ENCODE measurements at places on chromosomes 2 and 18.
A peak's percentile ranks its signal among the peaks of the same experiment; 100 is the strongest.

GRCh38 chr2:239131521-239131920 lies 269.3 kb downstream of the HDAC4 start:
- DNase-seq, result no peak

DNA sequence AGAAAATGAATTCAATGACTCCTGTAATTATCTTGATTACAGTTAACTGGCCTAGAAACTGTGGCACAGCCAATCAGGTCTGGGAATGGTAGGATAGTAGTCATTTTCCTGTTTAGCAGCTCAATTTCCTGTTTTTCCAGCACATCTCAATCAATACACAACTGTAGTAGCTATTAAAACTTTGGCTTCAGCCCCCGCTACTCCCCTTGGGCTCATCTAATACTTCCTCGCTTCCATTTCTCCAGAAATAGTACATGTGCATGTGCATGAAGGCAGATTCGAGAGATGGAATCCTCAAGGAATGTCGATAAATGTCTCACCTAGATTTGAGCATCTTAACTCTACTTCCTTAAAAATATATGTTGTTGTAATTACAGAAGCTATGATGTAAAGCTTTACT lies 9.7 kb downstream of the COBLL1 start:
- no peak for DNase-seq

DNA sequence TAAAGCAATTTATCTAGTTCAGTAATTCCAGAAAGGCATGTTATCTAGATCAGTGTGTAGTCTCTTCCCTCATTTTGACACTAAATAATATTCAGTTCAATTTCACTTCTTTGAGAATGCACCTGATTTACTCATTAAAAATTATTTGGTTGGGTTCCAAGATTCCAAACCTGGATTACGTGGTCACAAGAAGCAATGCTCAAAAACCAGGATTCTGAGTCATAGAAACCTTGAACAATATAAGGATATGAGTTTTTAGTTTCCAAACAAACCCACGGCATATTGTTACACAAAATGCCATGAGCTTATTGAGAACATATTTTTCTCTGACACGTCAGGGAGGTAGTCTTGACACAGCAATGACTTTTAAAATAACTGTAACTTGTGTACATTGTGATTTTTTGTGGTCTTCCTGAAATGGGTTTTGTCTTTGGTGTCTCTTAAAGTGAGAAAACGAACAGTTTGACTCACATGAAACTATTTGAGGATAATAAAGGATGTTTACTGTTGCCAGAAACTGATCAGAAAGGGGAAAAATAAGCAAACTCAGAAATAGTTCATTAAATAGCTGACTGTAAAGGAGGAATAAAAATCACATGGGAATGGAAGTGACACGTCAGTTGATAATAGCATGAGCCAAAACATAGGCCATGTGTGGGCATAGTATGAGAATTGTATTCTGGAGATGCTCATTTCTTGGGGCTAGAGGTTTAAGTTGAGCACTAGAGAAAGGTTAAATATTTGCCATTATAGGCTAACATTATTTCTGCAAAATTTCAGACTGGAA lies 617.7 kb upstream of the CDH2 start:
- peak; percentile 80 for DNase-seq

DNA sequence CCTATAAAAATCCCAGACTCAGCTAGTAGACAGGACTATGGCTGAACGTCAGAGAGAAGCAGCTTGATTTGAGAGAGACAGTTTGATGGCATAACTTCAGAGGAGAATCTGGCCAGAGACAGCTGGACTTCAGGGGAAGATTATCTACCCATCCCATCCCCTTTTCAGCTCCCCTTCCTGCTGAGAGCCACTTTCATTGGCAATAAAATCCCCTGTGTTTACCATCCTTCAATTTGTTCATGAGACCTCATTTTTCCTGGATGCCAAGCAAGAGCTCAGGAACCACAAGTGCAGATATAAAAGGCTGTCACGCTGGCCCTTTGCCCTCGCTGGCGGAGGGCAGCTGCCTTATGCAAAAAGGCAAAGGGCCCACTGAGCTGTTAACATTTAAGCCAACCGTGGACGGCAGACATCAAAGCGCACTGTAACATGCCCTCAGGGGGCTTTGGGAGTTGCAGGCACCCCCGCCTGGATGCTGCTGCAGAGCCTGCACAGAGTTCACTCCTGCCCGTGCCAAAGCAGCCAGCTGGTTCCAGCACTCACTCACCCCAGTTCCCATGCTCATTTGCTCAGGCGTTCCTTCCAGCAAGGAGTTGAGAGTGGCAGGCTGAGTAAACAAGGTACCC lies 164.3 kb upstream of the PGAP1 start:
- no peak for DNase-seq

DNA sequence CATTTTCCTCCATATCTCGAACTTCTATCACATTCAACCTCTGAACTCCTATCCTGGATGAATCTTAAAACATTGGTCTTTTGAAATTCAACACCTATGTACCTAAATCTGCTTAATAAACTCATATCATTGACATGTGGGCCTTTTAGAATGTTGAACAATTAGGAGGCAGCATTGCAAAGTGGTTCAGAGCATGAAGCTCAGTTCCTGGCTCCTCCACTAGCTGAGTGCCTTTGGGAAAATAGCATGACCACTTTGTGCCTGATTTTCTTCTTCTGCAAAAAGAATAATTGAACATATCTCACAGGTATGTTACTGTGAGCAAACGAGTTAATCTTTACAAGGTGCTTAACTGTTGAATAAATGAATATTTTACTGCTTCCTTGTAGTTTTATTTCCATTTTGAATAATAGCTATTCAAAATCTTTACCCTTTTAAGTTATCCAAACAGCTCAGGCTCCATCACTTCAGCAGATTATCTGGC lies 14.3 kb upstream of the ITPRID2 start:
- no peak for DNase-seq

DNA sequence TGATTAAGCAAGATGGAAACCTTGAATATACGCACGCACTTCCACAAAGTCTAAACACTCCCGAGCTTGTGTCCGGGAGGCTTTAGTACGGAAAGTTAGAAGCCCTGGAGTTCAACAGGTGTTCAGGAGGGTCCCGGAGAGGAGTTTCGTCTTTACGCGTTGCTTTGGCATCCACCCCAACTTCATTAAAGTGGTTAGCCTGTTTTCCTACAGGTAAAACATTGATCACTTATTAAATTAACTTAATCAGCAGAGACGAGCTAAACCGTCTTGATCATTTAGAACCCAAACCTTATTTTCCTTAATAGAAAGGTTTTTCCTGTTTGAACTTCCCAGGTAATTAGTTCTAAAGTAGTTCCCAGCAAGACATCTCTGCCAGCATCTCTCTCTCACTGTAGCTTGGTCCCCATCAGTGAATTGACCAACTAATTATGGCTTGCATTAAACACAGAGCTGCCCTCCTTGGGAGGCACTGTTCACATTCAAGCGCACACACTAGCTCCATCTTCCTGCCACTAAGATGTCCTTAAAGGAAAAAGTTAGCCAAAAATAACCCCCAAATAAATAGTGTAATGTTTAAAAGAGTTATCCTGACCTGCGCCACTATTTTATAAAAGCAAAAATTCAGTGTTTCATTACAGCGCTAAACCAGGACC lies 1.4 kb downstream of the NPAS2 start:
- peak; percentile 51 for DNase-seq

GRCh38 chr2:240431271-240431660 lies 4.2 kb upstream of the GPC1 start:
- DNase-seq, result no peak

- DNase-seq, result no peak
These were observed 15.9 kb downstream of the CCDC93 start for GRCh38 chr2:117997872-117998454.

Measured in adipocyte (in vitro differentiated cells).